ENCODE measurements at places on chromosomes 1 and 21.

- peak; percentile 5 for DNase-seq
Measured at GRCh38 chr1:207495801-207496792, at the start of gene CR1. Gene CR1 (plus strand): TSS chr1:207496157. CDS start chr1:207496268, 111 bp downstream.

- no peak for DNase-seq
Measured at GRCh38 chr1:36352910-36353878, 29.7 kb upstream of the EVA1B start.

GRCh38 chr1:154869351-154870114 lies 548 bp downstream of the KCNN3 start:
- DNase-seq: peak; percentile 79

DNA sequence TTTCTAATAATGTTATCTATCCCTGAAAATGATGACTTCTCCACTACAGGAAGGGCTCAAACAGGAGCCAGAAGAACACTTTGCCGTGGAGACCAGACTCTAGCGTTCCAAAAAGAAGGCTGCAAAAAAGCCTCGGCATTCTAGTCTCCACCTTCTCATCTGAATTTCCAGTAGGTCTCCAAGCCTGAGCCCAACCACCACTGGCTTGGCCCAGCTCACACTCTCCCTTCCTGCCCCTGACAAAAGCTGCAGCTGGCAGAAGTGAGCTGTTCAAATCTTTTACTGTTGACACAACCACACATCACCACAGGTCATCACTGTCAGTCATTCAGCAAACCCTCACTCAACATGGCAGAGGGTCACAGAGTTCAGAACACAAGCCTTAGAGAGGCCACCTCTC lies 69.3 kb downstream of the CAMK2N1 start:
- no peak for DNase-seq

DNA sequence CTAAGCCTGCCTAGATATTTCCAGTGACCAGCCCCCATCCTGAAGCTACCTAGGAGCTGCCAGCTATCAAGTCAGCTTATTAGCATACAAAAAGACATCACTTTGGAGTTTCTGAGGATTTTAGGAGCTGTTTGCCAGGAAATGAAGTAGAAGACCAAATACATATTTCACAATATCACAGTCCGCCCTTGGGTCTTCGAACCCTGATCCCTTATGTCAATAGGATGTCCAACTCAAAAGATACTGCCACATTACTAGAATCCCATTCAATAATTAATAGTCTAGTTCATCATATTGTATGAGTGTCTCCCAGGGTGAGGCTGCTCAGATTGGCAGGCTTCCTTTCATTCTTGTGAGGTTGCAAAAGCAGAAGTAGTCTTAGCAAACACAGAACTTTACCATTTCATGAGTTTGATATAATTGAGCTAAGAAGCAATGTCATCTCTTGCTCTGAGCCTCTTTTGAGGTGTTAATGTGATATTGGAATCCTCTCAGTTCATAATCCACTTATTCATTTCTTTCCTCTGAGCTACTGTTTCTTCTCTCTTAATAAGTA lies 13.6 kb downstream of the IPO9 start:
- DNase-seq: no peak

DNA sequence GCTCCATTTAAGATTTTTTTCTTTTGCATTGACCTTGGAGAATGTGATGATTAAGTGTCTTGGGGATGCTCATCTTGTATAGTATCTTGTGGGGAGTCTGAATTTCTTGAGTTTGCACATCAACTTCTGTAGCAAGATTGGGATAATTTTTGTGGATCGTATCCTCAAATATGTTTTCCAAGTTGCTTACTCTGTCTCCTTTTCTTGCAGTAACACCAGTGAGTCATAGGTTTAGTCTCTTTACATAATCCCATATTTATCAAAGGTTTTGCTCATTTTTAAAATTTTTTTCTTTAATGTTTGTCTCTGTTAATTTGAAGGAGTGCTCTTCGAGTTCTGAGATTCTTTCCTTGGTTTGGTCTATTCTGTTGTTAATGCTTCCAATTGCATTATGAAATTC lies 41.7 kb upstream of the ANGPTL1 start:
- DNase-seq: no peak

DNA sequence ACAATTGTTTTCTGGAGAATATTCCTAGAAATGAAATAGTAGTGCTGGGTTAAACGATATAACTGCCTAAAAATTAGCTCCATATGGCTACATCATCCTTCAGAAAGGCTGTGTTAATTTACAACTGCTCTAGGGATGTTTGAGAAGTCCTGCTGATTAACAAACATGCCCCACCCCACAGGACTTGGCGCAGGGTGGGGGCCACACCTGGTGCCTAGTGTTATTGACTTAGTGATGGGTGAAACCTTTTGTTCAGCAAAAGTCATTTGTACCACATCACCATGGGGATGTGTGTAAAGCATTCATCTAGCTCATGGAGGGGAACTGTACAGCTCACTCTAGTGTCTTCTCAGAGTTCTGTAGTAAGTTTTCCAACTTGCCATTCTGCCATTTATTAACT lies 492.8 kb downstream of the CAMTA1 start:
- no peak for DNase-seq

DNA sequence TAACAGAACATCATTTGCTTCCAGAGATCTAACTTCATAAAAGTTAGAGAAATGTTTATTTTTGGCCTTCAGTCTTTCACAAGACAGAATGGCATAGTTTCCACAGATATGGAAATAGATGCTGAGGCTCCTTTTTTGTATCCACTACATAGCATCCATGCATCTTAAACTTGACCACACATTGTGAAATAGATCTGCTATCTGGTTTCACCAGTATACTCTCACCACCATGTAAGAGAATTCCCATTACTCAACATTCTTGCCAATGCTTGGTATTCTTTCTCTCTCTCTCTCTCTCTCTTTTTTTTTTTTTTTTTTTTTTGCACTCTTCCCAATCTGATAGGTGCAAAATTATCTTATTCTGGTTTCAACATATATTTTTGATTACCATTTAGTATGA lies 52.1 kb upstream of the PRMT6 start:
- DNase-seq: no peak

- DNase-seq: peak; percentile 17
Measured at GRCh38 chr1:153231785-153232184, 14.4 kb downstream of the PRR9 start.

DNA sequence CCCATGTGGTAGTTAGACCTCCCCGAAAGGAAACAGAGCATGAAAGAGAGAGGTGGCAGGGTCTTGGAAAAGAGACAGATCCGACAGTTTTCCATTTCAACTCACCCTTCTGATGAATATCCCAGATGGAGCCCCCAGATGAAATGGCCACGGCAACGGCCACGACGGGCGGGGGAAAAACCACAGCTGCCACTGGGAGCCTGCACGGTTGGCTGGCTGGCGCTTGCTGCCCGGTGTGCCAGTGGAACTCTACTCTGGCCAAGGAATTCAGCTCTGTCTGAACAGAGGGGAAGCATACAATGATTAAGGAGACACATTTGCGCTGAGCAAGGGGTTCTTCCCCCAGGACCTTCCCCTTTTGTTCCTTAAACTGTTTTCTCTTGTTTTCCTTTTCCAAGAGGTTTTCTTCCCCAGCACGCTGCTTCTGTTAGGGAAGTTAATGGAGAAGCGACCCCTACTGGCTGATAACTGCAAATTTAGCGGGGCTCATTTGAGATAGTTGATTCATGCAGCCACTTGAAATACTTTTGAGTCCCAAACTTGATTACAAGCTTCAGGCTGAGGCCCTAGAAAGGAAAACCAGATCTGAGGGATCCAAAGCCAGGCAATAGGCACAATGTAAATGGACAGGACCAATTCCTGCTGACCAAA lies 1122.5 kb downstream of the NCAM2 start:
- no peak for DNase-seq

GRCh38 chr1:234918961-234919761 lies 209.5 kb downstream of the TOMM20 start:
- DNase-seq: no peak

DNA sequence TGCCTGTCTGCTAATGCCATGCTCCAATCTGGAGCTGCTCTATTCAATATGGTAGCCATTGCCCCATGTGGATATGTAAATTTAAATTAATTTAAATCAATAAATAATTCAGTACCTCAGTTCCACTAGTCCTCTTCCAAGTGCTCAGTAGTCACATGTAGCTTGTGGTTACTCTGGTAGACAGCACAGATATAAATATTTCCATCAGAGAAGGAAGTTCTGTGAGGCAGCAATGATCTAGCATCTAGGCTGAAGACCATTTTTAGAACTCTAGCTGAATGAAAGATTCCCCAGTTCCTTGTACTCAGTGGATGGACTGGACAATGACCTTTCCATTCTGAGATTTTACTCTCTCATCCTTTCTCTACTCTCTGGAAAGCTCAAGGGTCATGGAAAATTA lies 25.8 kb upstream of the CAPZB start:
- DNase-seq: peak; percentile 47

- DNase-seq: no peak
Measured at GRCh38 chr1:11320153-11320936, 47.3 kb downstream of the UBIAD1 start.

DNA sequence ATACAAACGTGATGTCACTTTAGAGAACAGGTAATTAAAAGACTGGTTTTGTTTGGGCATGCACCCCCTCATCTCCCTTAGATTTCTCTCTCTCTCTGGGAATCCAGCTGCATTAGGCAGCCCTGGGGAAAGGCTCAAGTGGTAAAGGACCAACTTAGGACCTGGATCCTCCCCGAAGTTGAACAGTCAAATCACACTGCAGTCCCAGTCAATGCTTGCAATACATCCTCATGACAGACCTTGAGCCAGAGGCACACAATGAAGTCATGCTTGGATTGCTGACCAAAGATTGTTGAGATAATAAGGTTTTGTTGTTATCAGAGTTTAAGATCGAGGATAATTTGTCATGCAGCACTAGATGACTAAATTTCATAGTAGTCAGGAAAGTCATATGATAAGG lies 1285.8 kb upstream of the NCAM2 start:
- no peak for DNase-seq

DNA sequence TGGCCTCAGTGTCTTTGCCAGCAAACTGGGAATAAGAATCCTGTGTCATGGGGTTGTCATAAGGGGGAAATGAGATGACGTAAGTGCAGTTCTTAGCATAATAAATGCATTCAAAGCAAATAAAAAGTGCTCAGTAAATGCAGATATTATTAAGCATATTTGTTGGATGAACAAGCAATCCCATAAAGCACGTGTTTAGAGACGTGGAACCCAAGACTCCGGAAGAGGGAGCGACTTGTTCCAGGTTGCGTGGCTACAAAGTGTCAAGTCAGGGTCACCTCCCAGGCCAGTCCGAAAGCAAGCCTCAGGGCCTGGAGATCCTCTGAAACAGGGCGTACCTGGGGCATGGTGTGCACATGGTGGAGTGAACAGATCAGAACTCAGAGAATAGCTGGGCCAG lies 58.0 kb upstream of the LAPTM5 start:
- DNase-seq: no peak

- DNase-seq: no peak
Measured at GRCh38 chr1:53256511-53257453, 18.5 kb upstream of the MAGOH start.

DNA sequence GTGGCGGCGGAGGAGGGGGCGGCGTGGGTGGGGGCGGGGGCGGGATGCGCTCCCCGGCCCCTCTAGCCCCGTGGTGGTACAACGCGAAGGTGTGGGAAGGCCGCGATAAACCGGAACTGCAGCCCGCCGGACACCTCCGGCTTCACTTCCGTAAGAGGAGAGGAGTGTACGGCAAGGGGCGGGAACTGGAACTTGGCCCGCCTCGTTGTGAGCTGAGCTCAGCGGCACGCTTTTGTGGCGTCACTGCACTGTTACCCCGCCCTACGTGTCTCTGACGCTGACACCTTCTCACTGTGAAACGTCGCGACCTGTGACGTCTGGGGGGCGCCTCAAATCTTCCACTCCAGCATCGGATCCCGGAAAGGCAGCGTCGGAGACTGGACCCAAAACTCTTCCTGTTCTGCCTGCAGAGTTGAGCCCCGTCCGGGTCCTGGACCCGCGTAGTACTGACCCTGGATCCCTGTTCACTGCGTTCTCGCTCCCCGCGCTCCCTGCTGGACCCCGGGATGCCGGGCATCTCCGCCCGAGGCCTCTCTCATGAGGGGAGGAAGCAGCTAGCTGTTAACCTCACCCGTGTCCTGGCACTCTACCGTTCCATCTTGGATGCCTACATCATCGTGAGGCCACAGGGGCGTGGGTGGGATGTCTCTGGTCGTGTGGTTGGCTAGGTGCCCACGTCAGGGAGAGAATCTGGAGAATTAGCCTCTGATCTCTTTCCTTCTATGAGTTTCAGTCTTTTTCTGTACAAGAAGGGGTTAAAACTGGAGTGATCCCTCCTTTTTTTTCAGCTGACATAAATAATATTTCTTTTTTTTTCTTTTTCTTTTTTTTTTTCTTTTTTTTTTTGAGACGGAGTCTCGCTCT lies at the start of gene ISG20L2:
Gene ISG20L2 (minus strand): TSS at position 168 of the 864 bp plus-strand sequence. CDS start 1,114 bp downstream, outside the sequence.
- DNase-seq: peak; percentile 98

- no peak for DNase-seq
Measured at GRCh38 chr1:58508629-58509028, 37.9 kb downstream of the OMA1 start.

GRCh38 chr1:67983867-67984266 lies 66.6 kb downstream of the DIRAS3 start:
- no peak for DNase-seq

- no peak for DNase-seq
Measured at GRCh38 chr1:207903767-207904166, 7.2 kb downstream of the CD34 start.

- DNase-seq: no peak
Measured at GRCh38 chr1:218728898-218729565, 383.9 kb downstream of the TGFB2 start.

DNA sequence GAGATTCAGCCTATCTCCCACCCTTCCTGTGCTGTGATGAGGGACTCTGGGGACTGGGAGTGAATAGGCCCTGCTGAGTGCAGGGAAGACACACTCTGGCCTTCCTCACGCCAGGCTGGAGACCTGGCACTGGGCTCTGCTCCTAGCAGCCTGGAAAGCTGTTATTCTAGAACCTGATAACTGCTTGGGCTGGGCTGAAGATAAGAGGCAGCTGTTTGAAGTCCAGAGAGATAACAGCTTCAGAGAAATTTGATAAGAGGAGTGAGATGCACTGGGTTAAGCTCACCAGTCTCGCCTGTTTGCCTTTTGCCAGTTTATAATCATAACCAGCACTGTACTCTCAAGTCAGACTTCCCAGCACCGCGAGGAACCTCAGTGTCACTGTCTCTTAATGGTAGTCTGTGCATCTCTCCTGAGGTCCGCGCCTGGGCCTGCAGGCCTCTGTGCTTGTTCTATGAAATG lies 46.6 kb upstream of the GPR37L1 start:
- DNase-seq: no peak

- no peak for DNase-seq
Measured at GRCh38 chr1:170729225-170730002, 65.5 kb downstream of the PRRX1 start.

DNA sequence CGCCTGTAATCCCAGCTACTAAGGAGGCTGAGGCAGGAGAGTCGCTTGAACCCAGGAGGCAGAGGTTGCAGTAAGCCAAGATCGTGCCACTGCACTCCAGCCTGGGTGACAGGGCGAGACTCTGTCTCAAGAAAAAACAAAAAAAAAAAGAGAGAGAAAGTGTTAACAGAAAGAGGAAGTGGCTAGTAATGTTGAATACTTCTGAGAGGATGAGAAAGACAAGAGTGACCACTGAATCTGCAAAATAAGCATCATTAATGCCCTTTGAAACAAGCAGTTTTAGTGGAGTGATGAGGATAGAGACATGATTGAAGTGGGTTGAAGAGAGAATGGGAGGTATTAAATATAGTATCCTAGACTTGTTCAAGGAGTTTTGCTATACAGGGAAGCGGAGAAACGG lies 11.7 kb downstream of the MPZ start:
- no peak for DNase-seq

All from Ammon's horn (tissue), 1 donor.